ENCODE measurements at places on chromosomes 7 and 10.
A peak's percentile ranks its signal among the peaks of the same experiment; 100 is the strongest.

GRCh38 chr10:132593900-132594876, 56.6 kb downstream of the INPP5A start:
- DNase-seq, result no peak

GRCh38 chr10:112946649-112947048, 3.4 kb upstream of the TCF7L2 start:
- no peak for DNase-seq

- no peak for DNase-seq
Measured at GRCh38 chr10:121935702-121936101, 7.9 kb upstream of the ATE1 start.

DNA sequence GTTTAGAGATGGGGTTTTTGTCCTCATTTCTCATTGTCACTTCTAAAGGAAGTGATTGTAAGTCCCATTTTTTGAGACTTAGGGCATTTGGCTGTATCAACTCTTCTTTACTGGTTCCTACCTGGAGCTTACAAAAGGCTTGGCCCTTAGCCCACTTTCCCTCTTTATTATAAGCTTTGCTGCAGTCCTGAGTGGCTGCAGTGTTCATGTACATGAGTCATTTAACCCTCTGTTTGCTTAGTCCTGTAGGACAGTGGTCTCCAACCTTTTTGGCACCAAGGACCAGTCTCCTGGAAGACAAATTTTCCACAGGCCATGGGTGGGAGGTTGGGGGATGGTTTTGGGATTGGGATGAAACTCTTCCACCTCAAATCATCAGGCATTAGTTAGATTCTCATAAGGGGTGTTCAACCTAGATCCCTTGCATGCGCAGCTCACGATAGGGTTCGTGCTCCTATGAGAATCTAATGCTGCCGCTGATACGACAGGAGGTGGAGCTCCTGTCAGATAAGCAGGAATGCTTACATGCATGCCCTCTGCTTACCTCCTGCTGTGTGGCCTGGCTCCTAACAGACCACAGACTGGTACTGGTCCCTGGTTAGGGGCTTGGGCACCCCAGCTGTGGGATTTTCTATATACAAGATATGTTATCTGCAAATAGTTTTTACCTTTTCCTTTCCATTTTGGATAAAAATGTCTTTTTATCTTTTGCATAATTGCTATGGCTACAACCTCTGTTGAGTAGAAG, 99.7 kb downstream of the CCSER2 start:
- DNase-seq, result no peak

DNA sequence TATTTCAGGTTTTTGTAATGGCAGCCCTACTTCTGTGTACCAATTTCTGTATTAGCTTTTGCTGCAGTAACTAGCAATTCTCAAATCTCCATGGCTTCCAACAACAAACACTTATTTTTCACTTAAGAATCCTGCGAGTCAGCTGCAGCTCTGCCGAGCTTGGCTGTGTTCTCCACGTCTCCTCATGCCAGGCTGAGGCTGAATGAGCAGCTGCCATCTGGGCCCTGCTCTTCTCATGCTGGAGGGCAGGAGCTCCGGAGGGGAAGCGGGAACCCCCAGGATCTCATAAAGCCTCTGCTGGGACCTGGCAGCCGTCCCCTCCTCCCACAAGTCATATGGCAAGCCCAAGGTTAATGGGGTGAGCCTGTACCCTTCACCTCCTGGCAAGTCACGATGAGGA, 591.1 kb downstream of the SDK1 start:
- DNase-seq, result no peak

- DNase-seq, result peak; percentile 18
Measured at GRCh38 chr10:103765981-103766380, 89.4 kb downstream of the SH3PXD2A start.

DNA sequence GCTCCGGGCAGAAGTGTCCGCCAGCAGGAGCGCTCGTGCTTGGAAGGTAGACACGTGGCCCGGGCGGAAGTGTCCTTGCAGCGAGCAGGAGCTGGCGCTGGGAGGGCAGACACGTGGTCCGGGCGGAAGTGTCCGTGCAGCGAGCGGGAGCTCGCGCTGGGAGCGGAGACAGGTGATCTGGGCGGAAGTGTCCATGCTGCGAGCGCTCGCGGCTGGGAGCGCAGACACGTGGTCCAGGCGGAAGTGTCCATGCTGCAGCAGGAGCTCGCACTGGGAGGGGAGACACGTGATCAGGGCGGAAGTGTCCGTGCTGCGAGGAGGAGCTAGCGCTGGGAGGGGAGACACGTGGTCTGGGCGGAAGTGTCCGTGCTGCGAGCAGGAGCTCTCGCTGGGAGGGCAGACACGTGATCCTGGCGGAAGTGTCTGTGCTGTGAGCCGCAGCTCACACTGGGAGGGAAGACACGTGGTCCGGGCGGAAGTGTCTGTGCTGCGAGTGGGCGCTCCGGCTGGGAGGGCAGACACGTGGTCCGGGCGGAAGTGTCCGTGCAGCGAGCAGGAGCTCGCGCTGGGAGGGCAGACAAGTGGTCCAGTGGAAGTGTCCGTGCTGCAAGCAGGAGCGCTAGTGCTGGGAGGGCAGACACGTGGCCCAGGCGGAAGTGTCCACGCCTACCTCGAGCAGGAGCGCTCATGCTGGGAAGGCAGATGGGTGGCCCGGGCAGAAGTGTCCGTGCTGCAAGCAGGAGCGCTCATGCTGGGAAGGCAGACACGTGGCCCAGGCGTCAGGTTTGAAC, 41.1 kb upstream of the PRKAR1B start:
- no peak for DNase-seq

Data from hematopoietic multipotent progenitor cell treated with erythropoietin and hydrocortisone succinate and interleukin-3 and kit ligand, for 17 days (in vitro differentiated cells).